ENCODE measurements at places on chromosomes 7 and 10. TPM values are rescaled to one million over a fixed set of nuclear protein-coding genes. Genes with fewer than 3 reads are reported as not detected.

GRCh38 chr10:97584798-97585438 is 729 bp downstream of the HOGA1 start:
- peaks cover 8% of the 10 kb centered on the region for H3K4me1 ChIP-seq
- no peaks in the 10 kb centered on the region for H3K27me3 ChIP-seq
- H3K27ac ChIP-seq, result no peak overlapping the region
- H3K4me3 ChIP-seq, result no peak overlapping the region
- DNase-seq, result no peak
- no peaks in the 10 kb centered on the region for H3K36me3 ChIP-seq

- peak within 1 kb of the TSS; percentile 39 for H3K4me3 ChIP-seq
- no peak for DNase-seq
- peak within 1 kb of the TSS; percentile 95 for H3K27ac ChIP-seq
- H3K27me3 ChIP-seq, result no peaks in the 10 kb centered on the region
Observed at GRCh38 chr10:90920986-90921666, at the start of gene ANKRD1. Gene ANKRD1, minus strand, starts transcription at chr10:90921087. Its CDS starts 60 bp downstream, at chr10:90921027.

DNA sequence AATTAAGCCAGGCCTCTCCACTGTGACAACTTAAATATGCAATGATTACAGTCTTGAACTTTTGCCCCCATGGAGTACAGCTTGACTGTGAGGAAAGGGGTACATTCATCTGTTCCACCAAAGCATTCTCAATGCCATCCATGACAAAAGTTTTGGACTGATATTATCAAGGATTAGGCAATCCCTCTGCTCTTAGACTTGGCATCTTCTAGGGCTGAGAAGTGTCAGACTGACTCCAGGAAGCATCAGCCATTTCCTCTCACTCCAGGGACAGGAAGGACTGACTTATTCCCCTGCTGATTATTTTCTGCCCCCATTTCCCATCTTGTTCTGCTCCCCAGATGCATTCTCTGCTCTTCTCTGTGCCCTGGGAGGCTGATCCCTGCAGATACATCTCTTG is 69.7 kb downstream of the ZNF365 start:
- peaks cover 17% of the 10 kb centered on the region for H3K4me1 ChIP-seq
- H3K27me3 ChIP-seq, result no peaks in the 10 kb centered on the region
- peak overlapping the region; percentile 9 for H3K27ac ChIP-seq
- DNase-seq, result no peak
- H3K4me3 ChIP-seq, result no peak overlapping the region

GRCh38 chr7:146116521-146117222 is at the start of gene CNTNAP2:
Gene CNTNAP2, plus strand, starts transcription at chr7:146116801. Its CDS starts 76 bp downstream, at chr7:146116877.
- H3K27ac ChIP-seq, result peak within 1 kb of the TSS; percentile 50
- H3K36me3 ChIP-seq, result no peaks in the 10 kb centered on the region
- peaks cover 55% of the 10 kb centered on the region for H3K27me3 ChIP-seq
- H3K4me1 ChIP-seq, result peaks cover 8% of the 10 kb centered on the region
- DNase-seq, result peak; percentile 55
- peak within 1 kb of the TSS; percentile 86 for H3K4me3 ChIP-seq

GRCh38 chr10:16777473-16778370 is 39.5 kb downstream of the RSU1 start:
- no peaks in the 10 kb centered on the region for H3K36me3 ChIP-seq
- no peak for DNase-seq
- H3K27ac ChIP-seq, result no peak overlapping the region
- no peaks in the 10 kb centered on the region for H3K4me1 ChIP-seq
- no peaks in the 10 kb centered on the region for H3K27me3 ChIP-seq

DNA sequence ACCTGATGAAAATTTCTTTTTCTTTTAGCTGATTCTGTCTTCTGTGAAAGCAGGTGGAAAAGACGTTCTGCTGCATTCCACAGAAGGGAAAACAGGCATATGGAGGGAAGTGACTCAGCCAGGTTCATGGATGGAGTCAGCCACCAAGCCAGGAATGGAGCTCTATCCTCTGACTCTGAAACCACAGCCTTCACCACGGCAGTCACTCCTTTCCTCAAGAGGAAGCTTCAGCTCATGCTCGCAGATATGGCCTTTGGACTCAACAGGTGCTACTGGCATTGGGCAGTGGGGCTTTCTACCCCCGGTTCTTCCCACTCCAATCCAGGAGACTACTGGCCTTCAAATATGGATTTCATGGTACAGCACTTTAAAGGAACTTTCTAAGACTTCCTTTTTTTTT is 11.5 kb upstream of the PLAU start:
- H3K27me3 ChIP-seq, result no peaks in the 10 kb centered on the region
- H3K27ac ChIP-seq, result peak overlapping the region; percentile 37
- peaks cover 4% of the 10 kb centered on the region for H3K4me1 ChIP-seq
- H3K36me3 ChIP-seq, result no peaks in the 10 kb centered on the region

The FOXL3 gene
- total RNA-seq, result not detected

Data from mesothelial cell of epicardium (in vitro differentiated cells).